ENCODE measurements at places on chromosomes 16 and 17.

- DNase-seq: no peak
Measured at GRCh38 chr17:44417553-44417952, 28.1 kb upstream of the ITGA2B start.

DNA sequence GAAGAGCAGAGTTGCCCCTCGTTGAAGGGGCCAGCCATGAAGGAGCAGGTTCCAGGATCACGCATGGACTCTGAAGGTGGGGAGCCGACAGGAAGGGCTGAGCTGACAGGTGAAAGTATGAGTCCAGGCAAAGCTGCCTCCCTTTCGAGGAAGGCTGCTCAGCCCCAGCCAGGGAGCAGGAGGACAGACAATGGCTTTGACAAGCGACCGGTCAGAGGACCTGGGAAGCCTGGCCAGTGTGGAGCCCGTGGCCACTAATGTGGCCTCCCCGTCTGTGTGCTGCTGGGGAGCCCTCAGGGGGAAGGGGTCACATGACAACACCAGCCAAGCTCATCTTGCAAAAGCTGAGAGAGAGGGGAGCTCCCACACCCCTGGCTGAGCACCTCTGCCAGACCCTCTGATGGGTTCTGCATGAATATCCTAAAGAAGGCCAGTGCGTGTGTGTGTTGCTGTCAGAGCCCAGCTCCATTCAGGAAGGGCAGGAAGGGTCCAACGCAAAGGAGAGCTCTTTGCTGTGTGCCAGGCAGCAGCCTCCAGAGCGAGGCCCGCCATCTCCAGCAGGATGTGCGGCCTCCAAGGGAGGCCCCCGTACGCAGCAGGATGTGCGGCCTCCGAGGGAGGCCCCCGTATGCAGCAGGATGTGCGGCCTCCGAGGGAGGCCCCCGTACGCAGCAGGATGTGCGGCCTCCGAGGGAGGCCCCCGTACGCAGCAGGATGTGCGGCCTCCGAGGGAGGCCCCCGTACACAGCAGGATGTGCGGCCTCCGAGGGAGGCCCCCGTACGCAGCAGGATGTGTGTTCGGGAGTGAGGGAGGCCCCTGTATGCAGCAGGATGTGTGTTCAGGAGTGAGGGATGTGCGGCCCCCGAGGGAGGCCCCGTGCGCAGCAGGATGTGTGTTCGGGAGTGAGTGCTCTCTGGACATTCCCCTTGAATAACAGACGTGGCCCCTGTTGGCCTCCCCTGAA is 102.1 kb upstream of the CHMP6 start:
- DNase-seq: no peak

DNA sequence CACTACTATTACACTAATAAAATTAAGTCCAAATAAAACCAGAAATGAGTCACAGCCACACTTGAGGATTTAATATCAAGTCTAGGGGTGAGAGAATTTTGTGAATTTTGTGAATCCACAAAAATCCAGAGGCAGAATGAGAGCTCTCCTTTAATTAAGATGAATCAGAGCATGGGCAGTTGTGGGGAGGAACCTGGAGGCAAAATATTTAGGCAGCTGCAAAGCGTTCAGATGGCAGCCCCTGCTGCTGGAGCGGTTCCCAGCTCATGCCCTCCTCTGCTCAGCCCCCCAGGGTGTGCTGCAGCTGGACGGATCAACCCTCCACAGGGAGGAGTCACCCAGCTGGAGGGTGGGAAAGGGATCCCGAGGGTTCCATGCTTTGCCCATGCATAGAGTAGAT is 43.4 kb upstream of the IRX6 start:
- no peak for DNase-seq

- DNase-seq: no peak
Measured at GRCh38 chr17:56291226-56291805, 138.0 kb downstream of the ANKFN1 start.

DNA sequence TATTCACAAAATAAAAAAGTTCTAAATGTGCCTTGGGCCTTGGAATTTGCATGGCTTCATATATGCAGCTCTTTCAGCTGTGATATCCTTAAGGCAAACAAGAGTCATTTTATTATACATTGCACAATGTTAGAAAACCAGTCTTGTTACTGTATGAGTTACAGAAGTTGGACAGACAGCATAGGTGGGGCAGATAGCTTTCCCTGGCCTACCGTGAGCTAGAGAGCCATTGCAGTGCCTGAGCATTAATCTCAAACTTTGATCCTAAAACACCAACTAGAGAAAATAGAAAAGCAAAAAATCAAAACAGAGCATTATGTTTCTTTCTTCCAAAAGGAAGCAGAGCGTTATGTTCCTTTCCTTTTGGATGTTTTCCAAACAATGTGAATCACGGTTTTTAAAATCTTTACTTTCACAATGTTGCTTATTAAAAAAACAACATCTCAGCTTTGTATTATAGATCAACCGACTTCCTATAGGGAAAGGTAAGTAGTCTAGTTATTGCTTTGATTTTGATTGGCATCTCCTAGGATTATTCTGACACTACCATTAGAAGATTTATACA is 32.2 kb downstream of the ARHGAP44 start:
- no peak for DNase-seq

GRCh38 chr16:50666658-50667496 is 14.2 kb downstream of the SNX20 start:
- peak; percentile 39 for DNase-seq

GRCh38 chr17:40452216-40452787 is 9.1 kb downstream of the IGFBP4 start:
- no peak for DNase-seq

GRCh38 chr16:89295915-89296314 is 78.4 kb downstream of the ZNF778 start:
- no peak for DNase-seq

DNA sequence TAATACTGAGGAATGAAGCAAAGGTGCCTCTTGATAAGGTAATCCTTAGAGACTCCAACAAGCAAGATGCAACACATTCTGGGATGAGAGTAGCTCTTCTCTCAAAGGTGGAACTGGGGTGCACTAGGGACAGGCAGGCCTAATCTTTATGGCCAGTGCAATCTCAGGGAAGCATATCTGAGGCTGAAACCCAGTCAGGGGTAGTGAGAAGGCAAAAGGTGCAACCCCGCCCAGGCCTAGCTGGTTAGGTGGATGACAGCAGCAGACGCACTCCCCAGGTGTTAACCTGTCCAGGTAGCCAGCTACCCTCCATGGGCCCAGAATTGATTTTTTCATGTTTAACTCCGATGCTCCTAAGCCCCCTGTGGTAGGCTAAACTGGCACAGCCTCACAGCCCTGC is 9.9 kb upstream of the SLC46A1 start:
- DNase-seq: no peak
